ENCODE measurements at places on chromosomes 13 and 19. TPM values are rescaled to one million over a fixed set of nuclear protein-coding genes. Genes with fewer than 3 reads are reported as not detected.
A peak's percentile ranks its signal among the peaks of the same experiment; 100 is the strongest.

- DNase-seq = no peak
Measured at GRCh38 chr13:27628081-27628480, 6.4 kb downstream of the POLR1D start.

DNA sequence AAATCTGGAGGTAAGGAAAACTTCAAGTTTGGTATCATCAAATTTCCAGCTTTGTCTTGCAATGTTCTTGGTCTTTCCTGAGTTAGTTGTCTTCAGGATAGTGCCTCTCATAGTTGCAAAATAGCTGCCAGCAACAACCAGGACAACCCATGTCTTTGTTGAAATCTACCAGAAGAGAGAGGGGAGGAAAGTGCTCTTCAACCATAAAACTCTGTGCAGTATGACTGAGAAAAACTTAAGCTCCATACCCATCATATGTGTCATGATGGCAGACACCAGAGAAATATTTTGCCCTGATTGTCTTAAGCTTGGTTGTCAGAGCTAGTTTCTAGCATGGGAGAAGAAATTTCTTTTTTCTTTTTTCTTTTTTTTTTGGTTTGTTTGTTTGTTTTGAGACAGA lies 103.3 kb downstream of the SPRY2 start:
- no peak for DNase-seq

- DNase-seq = no peak
Measured at GRCh38 chr13:30908416-30908980, 2.4 kb downstream of the MEDAG start.

GRCh38 chr13:20161951-20162300 lies 1.1 kb upstream of the GJA3 start:
- no peak for DNase-seq

GRCh38 chr19:44005973-44006372 lies 3.2 kb downstream of the ZNF230 start:
- no peak for DNase-seq

DNA sequence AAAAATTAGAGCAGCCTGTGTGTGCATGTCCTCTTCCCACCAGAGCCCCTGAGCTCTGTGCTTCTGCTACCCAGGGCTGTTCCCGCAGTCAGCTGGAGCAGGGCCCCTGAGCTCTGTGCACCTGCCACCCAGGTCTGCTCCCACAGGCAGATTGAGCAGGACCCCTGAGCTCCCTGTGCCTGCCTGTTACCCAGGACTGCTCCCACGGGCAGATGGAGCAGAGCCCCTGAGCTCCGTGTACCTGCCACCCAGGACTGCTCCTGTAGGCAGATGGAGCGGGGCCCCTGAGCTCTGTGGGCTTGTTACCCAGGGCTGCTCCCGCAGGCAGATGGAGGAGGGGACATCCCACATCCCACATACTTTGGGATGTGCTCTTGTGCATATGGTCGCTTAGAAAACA lies 186.8 kb upstream of the SOX1 start:
- no peak for DNase-seq

DNA sequence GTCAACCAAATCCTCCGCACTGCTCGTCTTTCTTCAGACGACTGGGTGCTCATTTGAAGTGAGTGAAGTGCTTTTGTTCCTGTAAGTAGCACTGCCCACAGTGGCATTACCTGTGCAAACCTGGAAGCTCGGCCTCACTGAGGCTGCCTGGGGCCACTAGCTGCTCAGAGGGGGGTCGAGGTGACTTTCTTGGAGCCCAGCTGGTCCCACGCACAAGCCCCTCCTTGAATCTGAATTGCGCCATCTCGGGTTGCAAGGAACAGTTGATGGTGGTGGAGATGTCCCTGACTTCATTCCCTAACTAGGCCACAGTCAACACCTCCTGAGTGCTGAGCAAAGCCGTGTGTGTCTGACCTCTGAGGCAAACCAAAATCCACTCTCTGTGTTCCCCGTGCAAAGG lies 79.3 kb upstream of the GPR183 start:
- DNase-seq = no peak

GRCh38 chr19:1063030-1063908 lies 3.7 kb upstream of the ARHGAP45 start:
- DNase-seq = peak; percentile 70

GRCh38 chr13:49444524-49445395 lies 686 bp downstream of the SETDB2 start:
- DNase-seq = no peak

- no peak for DNase-seq
Measured at GRCh38 chr13:80921541-80921940, 580.6 kb upstream of the SPRY2 start.

DNA sequence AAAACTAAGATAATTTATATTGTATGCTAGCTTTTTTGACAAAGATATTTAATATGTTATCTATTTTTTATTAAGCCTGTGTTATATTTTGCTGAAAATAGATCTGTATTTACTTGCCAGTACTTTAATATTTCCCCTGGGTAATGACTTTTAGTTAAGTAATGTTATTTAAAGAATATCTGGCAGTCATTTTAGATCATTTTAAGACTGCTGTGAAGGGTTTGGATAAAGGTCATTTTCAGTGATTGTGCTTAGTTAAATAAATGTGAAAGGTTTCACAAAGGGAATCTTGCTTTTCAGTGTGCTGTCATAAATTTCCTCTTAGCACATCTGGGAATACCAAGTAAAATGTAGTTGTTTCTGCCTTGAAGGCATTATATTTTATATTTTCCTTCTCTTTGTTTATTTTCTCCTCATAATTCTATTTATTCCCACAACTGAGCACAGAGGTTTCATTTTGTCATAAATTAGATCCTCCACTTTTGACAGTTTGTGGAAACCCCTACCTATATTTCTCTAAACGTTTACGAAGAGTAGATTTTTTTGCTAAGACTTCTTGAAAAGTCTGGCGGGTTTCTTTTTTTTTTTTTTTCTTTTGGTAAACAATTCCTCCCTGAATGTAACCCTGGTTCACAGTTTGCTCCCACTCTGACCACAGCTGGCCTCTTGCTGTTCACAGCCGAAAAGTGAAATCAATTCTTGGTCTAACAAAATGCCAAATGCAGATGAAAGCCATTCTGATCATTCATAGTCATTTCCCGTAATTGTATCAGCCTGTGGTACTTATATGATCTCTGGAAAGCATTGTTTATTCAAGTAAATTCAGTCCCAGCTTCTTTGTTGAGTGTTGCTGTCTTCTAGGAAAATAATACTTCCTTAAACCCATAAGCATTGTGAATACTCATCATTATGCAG lies 87.8 kb downstream of the MAB21L1 start:
- no peak for DNase-seq

GRCh38 chr13:41471785-41472184 lies 14.4 kb downstream of the RGCC start:
- DNase-seq = no peak

GRCh38 chr13:34420702-34421346 lies 521.2 kb upstream of the NBEA start:
- DNase-seq = no peak

DNA sequence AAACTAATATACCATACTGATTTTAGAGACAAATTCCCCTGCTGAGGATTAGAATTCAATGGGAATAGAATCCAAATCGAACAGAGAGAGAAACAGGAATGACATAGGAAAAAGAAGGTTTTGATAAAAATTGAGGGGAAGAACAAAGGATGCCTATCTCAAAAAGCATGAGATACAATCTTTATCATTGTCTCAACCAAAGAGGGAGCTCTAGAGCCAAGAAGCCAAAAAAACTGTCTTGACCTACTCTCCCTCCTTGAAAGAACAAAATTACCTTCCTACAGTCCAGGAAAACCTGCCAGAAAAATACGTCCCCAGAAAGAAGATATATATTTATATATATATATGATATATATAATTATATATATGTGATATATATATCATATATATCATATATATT lies 39.2 kb upstream of the MIR17HG start:
- DNase-seq = no peak

GRCh38 chr19:41696402-41697197 lies 8.5 kb upstream of the CEACAM7 start:
- DNase-seq = no peak

- DNase-seq = no peak
Measured at GRCh38 chr19:43754253-43754502, 584 bp downstream of the SMG9 start.

- DNase-seq = no peak
Measured at GRCh38 chr13:28564030-28564429, 69.1 kb upstream of the FLT1 start.

DNA sequence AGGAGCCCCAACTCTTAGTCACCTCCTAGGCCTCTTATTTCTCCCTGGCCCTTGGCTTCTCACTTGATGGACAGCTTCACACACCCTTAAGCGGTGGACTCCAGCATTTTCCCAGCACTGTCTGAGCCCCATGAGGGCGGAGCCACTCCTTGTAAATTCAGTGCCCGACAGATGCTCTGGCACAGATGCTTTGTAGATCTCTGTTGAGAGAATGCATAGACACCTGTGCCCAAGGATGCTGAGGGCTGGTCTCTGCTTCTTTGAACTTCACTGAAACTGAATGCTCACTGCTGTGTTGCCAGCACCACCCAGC lies 3.3 kb downstream of the SYCN start:
- no peak for DNase-seq

GRCh38 chr13:33172400-33172799 lies 113.2 kb downstream of the STARD13 start:
- DNase-seq = no peak

DNA sequence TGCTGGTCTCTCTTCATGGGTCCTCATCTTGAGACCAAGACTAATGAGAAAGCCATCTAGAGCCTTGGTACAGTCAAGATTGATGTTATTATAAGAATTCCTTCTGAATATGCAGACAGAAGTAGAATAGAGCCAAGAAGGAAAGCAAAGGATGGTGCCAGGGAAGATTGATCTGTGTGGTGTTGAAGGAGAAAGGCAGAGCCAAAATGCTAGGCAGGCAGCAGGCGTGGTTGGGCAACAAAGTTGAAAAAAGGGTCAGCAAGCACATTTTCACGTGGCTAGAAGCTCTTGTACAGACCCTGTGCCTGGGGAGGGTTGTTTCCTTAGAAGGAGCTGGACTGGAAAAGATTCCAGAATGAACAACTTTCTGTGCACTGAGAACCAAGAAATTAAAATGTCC lies 319.7 kb upstream of the ARGLU1 start:
- no peak for DNase-seq

DNA sequence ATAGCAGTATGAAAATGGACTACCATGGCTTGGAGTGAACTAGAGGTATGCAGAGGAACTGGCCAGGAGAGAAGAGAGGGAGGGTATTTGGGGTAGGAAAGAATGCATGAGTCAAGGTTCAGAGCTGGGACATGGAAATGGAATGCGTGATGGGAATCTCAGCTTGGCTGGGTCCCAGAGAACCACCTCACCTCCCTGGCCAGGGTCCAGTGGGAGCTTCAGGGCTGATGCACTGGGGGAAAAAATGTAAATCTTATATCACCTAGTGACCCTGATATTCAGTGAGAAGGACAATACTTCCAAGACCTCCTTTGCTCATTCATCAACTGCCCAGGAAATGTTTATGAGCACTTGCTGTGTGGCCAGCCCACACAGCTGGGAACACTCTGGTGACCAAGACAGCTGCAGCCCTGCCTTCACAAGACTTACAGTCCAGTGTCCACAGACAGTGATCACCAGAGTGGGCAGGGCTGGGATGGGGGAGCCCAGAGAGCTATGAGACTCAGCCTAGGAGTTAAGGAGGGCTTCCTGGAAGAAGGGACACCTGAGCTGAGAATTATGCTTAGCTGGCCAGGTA lies 12.8 kb downstream of the IGSF23 start:
- DNase-seq = no peak

GRCh38 chr19:3518255-3518654 lies 12.1 kb downstream of the FZR1 start:
- no peak for DNase-seq

DNA sequence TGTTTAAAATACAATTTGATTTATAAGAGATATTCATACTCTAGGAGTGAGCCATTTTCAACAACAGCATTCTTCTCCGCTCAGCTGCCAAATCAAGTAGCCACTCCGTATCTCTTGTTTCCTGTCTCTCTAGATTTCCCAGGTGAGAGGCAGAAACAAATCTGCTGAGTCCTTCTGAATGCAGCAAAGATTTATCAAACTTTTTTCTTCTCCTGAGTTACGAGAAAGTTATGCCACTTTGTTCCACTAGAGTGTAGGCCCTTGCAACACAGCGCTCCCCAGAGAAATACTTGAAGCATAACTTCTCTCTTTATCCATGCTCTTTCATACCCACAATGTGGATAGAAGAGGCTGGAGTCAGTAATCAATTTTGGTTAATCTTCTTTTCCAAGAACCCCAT lies 1960.8 kb downstream of the OLFM4 start:
- no peak for DNase-seq

GRCh38 chr13:41496420-41497234 lies 39.3 kb downstream of the RGCC start:
- DNase-seq = no peak

DNA sequence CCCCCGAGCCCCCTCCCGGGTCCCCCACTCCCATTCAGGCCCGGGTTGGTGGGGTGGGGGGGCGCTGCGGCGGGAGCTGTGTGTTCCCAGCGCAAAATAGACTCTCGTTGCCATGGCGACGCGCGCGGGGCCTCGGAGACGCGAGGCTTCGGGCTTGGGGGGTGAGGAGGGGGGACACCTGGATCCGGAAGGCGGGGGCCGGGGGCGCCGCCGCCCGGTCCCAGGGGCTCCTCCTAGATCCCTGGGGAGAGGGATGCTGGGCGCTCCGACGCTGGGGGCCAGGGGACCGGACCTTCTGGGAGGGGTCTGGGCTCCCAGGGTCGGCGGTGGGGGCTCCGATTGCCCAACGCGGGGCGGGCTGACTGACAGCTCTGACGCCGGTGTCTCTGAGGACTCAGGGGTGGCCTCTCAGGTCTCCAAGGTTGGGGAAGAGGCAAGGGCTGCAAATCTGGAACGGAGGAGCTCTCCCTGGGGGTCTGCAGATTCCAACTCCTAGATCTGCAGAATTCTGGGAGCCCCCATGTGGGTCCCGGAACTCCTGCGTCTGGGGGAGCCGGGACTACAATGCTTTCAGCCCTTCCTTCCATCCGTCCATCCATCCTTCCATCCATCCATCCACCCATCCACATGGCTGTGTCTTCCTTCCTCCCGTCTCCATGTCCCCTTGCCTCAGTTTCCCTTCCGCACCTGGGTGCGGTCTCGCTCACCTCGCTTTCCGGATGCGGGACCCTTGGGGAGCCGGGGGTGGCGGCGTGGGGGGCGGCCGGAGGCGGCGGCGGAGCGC lies 9.1 kb upstream of the SHISA7 start:
- no peak for DNase-seq

- DNase-seq = no peak
Measured at GRCh38 chr13:108775597-108775996, 146.2 kb downstream of the MYO16 start.

GRCh38 chr13:74889321-74889720 lies 592.6 kb downstream of the TBC1D4 start:
- DNase-seq = no peak

The ZNF490 gene
- total RNA-seq = 4.9 TPM

The PCDH17 gene
- total RNA-seq = 0.86 TPM

The CAPS gene
- total RNA-seq = 1.3 TPM

The PPP1R15A gene
- 34.5 TPM for total RNA-seq

The CCDC8 gene
- 2.4 TPM for total RNA-seq

The ZNF665 gene
- 0.88 TPM for total RNA-seq

The PLPP2 gene
- total RNA-seq = not detected

The CGB8 gene
- not detected for total RNA-seq

The CD22 gene
- 0.58 TPM for total RNA-seq

The C19orf25 gene
- 12.9 TPM for total RNA-seq

The UBE2L5 gene
- not detected for total RNA-seq

The ADGRE3 gene
- total RNA-seq = not detected

The SIGLEC7 gene
- 0.82 TPM for total RNA-seq

The FGF9 gene
- 1.6 TPM for total RNA-seq

All from psoas muscle (tissue), 8 donors.